Dermis blood vessel endothelial cell (primary cell): ENCODE measurements at places on chromosomes 5 and 9.

GRCh38 chr9:130043654-130044623, 950 bp upstream of the FNBP1 start:
- peak; percentile 66 for DNase-seq

GRCh38 chr5:94595281-94595840, 23.0 kb downstream of the KIAA0825 start:
- no peak for DNase-seq

DNA sequence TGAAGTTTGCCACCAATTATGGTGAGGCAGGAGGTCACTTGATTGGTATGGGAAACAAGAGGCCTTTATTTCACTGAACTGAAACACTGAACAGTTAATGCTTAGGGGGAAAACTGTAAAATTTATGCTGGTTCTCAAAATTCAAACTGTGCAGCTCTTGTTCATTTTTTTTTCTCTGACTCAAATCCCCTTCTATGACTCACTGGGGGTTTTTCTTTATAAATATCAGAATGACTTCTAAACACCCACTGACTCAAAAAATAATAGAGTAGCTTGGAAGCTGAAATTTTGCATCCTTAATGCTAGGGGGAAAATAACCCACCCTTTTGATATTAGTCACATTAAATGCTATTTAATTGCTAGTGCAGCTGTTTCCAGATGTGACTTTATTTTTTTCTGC, 24.1 kb upstream of the OTP start:
- no peak for DNase-seq

GRCh38 chr5:164303646-164304215, 798.3 kb downstream of the MAT2B start:
- DNase-seq = no peak

GRCh38 chr9:35646533-35647265, 4.0 kb downstream of the SIT1 start:
- DNase-seq = peak; percentile 91

- DNase-seq = no peak
Observed at GRCh38 chr5:68240202-68240601, 24.6 kb downstream of the PIK3R1 start.
